ENCODE measurements at places on chromosomes 12 and 14.

GRCh38 chr12:57092876-57093414 is 4.0 kb downstream of the NAB2 start:
- no peak for DNase-seq

DNA sequence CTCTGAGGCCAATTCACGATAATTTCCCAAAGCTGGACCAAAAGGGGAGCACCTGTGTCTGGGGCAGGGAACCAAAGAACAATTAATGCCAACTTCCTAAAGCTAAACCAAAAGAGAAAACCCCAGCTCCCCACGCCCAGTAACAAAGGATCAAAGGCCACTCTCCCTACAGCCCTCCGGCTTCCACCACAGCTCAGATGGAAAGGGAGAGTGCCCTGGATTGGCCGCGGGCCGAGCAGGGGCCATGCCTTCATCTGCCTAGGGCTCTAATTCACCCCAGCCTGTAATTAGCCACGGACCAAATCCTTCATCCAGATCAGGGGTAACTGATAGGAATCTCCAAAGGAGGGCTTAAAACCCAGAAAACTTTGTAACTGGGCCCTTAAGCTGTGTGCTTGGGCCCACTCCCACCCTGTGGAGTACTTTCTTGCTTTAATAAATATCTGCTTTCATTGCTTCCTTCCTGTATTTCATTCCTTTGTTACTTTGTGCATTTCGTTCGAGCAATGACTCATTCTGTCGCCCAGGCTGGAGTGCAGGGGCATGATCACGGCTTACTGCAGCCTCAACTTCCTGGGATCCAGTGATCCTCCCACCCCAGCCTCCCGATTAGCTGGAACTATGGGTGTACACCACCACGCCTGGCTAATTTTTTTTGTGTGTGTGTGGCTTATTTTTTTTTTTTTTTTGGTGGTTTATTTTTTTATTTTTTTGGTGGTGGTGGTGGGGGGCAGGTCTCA is 65.5 kb upstream of the PPP4R3A start:
- no peak for DNase-seq

DNA sequence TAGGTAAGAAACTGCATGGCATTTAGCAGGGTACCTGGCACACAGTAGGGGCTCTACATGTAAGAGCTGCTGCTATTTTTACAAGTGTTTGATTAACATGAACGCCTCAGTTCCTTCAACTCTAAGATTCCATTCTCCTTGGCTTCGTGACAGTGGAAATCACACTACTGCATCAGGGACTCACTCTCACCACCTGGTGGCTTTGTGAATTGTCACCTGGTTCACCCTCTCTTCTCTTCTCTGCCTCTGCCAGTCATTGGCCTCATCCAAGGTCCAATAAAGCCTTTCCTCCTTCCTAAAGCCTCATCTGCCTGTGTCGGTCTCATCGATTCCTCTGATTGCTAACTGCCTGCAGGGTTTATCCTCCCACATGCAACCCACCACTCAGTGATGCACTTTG is 476.4 kb downstream of the VRK1 start:
- DNase-seq: no peak

GRCh38 chr14:77158175-77158881 is 16.7 kb upstream of the ZDHHC22 start:
- peak; percentile 70 for DNase-seq

DNA sequence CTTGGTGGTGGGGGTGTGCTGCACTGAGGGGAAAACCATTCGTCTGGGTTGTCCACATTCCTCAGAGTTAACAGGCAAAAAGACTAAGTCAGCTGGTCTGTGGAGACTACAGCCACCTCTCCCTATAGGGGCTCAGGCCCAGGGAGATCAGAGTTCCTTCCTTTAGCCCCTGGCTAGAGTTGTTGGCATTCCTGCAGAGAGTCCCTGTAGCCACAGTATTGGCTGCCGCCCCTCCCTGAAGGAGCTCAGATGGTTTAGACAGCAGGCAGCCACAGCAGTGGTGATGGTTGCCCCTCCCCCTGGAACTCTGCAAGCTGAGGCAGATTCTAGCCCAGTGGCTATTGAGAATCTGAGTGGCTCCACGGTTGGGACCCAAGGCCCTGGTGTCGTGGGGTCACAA is 1072.5 kb upstream of the ATXN7L3B start:
- no peak for DNase-seq

Data from SHP77 treated with DMSO at 0.1 percent for 48 hours (cell line).